ENCODE measurements at places on chromosomes 2 and 18.

GRCh38 chr2:67726416-67726815 lies 329.3 kb downstream of the ETAA1 start:
- DNase-seq = no peak

GRCh38 chr2:3454802-3455201 lies 64.5 kb downstream of the ADI1 start:
- DNase-seq = no peak

DNA sequence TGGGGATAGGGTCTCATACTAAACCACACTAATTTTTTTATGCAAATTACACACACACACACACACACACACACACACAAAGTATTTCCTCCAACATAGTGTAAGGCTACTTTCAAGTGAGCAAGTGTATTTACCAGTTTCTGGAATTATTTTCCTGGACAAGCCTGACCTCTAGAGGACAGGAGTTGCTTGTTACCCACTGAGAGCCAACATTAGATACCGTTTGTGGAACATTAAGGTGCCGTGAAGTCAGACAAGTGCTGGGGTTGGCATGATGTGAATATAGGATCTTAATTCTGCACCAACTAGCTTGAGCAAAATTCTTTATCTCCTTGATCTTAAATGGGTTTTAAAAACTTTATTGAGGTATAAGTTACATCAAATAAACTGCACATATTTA lies 39.3 kb upstream of the SERPINB2 start:
- peak; percentile 65 for DNase-seq

- DNase-seq = no peak
Observed at GRCh38 chr2:118056165-118056534, 32.1 kb upstream of the INSIG2 start.

- peak; percentile 90 for DNase-seq
Observed at GRCh38 chr2:10538224-10538894, 90.2 kb upstream of the ODC1 start.

All from amniotic epithelial cell (primary cell).